Smooth muscle cell of the umbilical artery (primary cell): ENCODE measurements at places on chromosomes 1 and 21. TPM values are rescaled to one million over a fixed set of nuclear protein-coding genes. Genes with fewer than 3 reads are reported as not detected.

The BCAN gene
- total RNA-seq = not detected in 2 replicates

The OR2L13 gene
- total RNA-seq = not detected in 2 replicates

The LRRC8D gene
- 25.2 and 31.8 TPM in 2 replicates for total RNA-seq

The SLC45A1 gene
- total RNA-seq = 1.5 and 2.9 TPM in 2 replicates

The GJC2 gene
- 2.1 and 3.8 TPM in 2 replicates for total RNA-seq

The LRRC38 gene
- total RNA-seq = not detected in 2 replicates

The OR2AK2 gene
- not detected in 2 replicates for total RNA-seq

The PRDX6 gene
- 309 and 546 TPM in 2 replicates for total RNA-seq

The CELA3B gene
- not detected in 2 replicates for total RNA-seq
